ENCODE measurements at places on chromosomes 7 and 10.

DNA sequence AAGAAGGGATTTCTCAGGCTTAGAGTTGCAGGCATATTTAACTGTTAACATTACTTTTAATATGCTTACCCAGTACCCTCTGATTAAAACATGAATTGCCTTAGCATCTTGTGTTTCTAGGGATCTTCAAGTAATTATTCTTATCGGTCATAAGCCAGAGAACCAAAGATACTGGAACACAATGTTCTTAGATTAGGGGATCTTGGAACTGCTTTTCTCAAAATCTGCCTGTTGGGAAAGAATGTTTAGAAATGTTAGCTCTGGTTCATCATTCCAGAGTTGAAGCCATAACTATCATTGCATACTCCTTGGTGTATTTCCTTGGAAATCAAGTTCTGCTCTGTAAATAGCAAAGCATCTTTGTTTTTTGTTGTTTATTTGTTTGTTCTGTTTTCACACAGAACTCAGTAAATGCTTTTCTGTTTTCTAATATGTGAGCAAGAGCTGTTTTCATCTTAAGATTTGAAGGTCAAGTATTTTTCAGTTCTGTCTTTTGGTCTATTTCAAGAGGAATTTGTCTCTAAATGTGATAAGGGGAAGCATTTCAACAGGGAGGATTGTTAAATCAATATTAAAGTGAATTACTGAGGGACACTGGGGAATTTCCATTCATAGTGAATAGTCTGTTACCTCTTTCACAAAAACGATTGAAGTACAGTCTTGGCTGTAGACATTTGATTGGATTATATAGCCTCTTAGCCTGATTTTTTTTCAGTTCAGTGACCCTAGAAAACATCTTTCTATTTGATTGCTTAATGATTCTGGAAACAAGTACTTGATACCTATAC, 103.2 kb upstream of the CYP26C1 start:
- DNase-seq = peak; percentile 44

GRCh38 chr10:77978360-77978759, 51.0 kb downstream of the POLR3A start:
- no peak for DNase-seq

DNA sequence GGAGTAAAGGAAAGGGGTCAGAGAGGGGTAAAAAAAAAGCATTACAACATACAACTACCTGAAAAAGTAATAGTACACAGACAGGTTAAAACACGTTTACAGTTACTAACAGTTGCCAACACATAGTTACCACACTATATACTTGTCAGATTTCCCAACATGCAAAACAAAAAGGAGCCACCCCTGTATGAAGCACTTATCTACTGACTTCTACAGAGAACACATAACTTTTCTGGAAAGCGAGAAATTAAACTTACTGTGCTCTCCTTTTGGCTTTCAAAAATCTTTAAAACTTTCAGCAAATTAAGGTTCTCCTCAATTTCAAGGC, 2.1 kb downstream of the ABI1 start:
- DNase-seq = peak; percentile 53

DNA sequence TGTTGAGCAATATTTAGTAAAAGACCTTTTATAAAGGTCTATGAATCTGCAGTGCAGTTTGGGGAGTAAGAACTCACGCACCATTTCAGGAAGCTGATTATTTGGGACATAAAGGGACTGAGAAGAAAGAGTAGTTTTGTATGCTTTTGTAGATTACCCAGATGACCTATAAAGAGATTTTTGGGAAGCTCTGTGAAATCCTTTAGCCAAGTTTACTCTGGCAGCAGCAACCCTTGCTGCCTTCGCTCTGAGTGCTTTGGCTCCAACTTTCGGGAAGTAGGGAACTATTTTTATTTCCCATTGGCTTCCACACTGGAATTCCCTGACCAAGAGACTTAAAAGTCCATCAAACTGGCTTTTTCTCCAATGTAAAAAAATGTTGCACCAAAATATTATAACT, 1110.1 kb upstream of the PHF14 start:
- DNase-seq = no peak

DNA sequence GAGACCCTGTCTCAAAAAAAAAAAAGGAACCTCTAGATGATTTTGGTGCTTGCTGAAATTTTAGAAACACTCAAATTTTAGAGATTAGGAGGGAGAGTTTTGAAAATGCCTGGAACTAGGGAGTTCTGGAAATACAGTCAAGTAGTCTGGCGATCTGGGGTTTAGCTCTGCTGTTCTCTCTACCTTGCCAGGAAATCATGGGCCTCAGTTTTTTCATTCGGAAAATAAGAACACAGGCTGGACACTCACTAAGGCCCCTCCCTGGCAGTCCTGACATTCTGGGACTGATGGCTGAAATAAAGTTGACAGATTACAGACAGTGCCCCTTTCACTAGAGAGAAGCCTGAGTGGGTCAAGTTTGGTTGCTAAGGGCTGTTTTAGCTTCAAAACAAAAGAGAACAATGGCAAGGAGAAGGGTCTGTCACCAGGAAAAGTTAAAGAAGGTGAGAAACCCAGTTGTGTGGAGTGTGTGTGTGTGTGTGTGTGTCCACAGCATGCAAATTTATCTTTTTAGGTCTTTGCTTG, 25.0 kb upstream of the CALN1 start:
- no peak for DNase-seq

GRCh38 chr10:88759366-88760101, at the start of gene LIPN:
LIPN (plus strand) TSS chr10:88760020; CDS start chr10:88761406, 1,386 bp downstream.
- DNase-seq = no peak

GRCh38 chr7:51217804-51218203, 98.8 kb downstream of the COBL start:
- DNase-seq = no peak

DNA sequence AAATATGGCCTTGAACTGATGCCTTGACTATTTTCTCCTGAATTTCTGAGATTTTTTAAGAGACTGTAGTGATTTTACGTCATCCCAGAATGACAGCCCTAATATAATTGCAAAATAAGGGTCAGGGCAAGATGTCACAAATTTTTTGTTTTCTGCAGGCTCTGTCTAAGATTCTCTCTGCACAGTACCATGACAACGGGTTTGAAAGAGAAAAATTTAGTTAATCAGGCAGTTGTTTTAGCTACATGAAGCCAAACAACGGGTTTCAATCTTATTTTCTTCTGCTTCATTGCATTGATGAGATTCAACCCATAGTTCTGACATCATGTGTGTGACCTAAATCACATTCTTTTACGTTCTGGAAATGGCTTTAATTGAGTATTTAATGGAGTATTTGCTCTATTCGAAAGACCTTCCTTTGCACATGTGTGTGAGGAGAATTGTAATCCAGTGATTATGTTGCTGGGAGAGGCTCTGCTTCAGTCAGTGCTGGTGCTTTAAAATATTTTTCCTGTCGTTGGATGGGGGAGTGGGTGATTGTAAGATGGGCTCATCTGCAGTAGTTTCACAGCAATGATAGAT, 118.0 kb upstream of the RHOBTB1 start:
- DNase-seq = no peak

DNA sequence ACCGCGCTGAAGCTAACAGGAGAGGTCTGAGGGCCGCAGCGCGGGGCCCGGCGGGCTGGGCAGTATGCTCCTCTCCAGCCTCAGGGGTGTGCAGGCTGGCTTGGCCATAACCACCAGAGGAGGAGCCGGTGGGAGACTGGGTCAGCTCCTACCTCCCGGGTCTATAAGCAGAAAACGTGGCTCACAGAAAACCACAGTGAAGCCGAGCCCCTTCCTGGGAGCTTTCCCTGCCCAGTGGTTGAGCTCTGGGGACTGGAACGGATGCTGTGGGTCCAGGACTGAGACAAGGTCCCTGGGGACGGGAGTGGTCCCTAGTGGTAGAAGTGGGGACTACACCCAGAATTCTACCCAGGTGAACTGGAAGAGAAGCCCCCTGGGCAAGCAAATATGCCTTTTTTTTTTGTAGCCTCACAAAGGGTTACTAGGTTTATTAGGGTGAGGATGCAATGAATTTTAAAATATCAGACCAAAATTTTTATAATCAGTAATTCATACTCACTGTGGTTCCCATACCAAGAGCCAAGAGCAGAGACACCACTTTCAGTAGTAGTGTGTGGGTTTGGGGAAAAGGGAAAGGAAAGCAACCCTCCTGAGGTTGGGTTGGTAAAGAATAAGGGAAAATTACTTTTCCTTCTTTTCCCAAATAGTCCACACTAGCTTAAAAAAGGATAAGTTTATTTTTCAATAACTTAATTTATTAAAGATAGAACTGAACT, 67.9 kb upstream of the PRKCQ start:
- no peak for DNase-seq

DNA sequence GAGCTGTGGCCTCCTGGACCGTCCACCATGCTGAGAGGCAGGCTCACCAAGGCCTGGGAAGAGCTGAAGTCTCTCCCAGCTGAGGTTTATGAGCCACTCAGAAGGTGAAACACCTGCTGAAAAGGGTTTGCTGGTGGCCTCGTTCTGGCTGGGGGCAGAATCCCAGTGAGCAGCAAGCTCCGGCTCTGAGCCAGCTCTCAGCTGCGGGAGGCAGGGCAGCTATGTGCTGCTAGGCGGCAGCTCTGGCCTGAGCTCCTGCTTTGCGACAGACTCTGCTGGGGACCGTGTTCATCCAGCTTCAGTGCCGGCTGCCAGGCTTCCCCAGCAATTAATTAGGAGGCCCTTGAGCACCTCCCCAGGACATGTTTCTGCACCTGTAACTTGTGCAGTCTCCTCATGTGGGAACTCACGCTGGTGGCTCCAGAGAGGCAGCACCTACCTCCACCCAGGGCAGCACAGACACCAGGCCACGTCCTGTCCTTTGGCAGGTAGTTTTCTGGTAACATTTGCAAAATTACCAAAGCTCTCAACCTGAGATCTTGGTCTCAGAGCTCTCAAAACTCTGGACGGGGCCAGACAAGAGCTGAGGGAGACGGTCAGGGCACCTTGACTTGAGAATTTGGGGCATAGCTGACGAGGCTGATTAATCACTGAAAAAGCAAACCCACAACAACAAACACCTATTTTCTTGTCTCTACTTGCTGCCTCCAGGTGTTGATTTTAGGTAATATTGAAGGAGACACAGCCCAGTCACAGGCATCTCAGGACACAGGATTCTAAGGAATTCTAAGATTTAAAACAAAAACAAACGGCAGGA, 185.0 kb downstream of the TCERG1L start:
- no peak for DNase-seq

DNA sequence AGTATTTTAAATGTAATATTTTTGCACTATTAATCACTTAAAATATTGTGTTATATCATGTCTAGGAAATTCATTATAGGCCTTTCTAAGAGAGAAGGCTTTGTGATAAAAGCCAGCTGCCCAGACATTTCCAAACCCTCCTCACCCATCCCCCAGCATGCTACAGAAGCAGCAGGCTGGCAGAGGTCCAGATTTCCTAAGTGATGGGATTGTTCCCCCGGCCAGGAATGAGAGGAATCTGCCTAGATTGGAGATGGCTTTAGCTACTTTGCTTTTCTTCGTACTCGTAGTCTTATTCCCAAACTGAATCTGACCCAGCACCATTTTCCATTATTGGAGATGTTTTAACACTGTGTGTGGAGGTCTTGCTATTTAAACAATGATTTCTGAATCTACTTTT, 29.4 kb downstream of the CDK14 start:
- peak; percentile 92 for DNase-seq

DNA sequence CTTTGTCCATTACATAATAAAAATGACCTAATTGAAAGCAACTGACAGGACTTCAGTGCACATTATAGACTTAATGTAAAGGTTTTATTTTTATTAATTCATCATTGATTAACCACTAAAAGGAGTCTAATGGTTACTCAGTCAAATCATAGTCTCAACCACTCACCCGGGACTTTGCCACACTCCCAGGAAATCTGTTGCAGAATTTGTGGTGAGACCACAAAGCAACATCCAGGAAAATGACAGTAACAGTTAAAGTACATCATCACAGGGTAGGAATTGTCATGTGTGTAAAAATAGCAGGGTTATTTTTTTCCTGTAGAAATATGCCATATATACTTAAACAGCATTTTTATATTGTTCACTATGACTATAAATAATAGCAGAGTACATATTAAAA, 6.3 kb upstream of the HGF start:
- DNase-seq = no peak

DNA sequence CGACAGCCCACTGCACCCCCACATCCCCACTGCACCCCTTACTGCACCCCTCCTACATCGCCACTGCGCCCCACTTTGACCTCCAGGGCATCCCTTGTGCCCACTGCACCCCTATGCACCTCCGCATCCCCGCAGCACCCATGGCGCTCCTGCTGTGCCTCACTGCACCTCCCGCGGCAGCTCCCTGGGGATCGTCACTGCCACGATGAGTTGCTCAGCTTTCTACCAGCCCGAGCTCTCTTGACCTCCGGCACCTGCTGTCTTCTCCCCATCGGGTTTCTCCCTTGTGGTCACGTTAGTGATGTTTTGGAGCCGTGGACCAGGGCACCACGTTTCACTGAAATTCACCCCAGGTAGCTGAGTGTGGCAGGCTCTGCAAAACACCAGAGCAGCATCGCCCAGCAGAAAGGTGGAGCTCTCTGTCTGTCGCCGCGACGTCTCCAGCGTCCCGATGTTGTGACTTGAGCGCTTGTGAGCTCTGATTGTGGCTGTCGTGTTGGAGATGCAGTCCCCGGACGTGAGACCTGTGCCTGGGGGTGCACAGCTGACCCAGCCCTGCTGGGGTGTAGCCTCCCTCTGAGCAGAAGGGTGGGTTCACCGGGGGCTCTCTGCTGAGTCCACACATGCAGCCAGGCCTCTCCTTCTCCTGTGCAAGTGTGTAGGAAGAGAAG, 147.7 kb downstream of the DNAJB6 start:
- no peak for DNase-seq

DNA sequence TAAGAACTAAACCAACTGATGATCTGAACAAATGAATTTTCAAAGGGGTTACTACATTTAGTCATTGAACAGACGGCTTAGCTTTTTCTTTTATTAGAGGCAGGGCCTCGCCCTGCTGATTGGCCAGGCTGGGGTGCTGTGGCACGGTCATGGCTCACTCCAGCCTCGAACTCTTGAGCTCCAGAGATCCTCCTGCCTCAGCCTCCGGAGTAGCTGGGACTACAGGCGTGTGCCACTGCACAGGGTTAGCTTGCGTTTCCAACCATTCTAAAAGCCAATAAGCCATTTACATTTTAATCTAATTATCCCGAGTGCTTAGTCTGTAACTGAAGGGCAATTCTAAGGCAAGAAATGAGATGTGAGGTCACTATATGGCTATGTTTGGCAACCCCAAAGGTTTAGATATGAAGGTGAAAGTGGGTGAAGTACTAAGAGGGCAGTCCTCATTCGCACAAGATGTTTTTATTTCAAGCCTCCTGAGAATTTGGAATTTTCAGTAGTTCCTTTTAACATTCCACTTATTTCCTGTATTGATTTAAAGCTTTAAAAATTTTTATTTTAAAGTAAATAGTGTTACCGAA, 1.6 kb upstream of the CDK13 start:
- DNase-seq = no peak

DNA sequence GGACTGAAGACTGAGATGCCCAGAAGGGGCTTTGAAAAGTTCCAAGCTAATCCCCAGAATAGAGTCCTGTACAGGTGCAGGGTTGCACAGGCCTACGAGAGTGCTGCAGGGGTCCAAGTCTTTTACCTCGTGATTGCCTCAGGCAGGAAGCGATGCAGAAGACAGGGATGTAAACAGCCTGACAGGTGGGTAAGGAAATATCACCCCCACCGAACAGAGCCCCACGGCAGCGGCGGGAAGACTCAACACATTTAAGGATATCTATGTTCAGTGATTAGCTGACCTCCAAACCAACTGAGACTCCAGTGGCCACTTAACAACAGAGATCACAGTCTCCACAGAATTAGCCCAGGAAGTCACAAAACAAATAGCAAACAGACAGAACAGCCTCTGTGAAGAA, 73.9 kb upstream of the VIPR2 start:
- no peak for DNase-seq
